Kidney (tissue), 22 donors: ENCODE measurements at places on chromosomes 2 and 18.
A peak's percentile ranks its signal among the peaks of the same experiment; 100 is the strongest.

- no peak overlapping the region for H3K27ac ChIP-seq
- no peak for DNase-seq
These were observed 44.1 kb upstream of the ACKR3 start for GRCh38 chr2:236525411-236525997.

DNA sequence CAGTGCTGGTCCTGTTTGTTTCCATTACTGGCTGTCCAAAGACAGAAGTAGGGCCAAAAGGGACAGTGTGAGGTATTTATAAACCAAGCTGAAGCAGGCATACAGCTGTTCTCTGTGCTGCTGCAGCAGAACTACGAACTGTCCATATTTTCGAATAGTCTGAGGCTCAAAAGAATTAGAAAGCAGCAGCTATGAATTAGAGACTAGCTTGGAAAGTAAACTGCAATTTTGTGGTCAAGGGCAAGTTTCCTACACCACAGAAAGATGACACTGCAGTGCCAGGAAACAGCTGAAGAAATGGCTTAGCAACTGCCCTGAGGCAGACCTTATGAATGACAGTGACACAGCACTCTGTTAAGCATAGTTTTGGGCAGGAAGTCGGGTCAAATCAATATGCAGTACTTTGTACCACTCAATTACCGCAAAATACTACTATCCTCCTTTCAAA lies 125.3 kb downstream of the TMEM131 start:
- H3K27ac ChIP-seq = no peak overlapping the region
- no peaks in the 10 kb centered on the region for H3K4me1 ChIP-seq
- no peaks in the 10 kb centered on the region for H3K27me3 ChIP-seq
- H3K36me3 ChIP-seq = no peaks in the 10 kb centered on the region

DNA sequence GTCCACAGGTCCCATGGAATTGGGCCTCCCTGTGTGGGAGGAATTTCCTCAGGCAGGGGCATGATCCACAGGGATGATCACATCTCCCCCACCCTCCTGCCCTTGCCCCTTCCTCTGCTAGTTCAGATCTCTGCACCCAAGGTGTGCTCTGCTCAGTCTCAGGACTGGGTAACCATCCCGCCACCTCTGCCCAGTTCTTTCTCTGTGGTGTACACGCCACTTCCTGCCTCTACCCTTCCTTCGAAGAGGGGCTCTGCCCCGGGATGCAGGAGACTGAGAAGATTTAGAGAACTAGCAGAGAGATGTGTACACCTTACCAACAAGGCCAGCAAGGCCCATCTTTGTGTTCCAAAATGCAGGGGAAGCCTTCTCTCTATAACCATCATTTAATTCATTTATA lies 160.4 kb downstream of the CELF4 start:
- no peaks in the 10 kb centered on the region for H3K36me3 ChIP-seq

DNA sequence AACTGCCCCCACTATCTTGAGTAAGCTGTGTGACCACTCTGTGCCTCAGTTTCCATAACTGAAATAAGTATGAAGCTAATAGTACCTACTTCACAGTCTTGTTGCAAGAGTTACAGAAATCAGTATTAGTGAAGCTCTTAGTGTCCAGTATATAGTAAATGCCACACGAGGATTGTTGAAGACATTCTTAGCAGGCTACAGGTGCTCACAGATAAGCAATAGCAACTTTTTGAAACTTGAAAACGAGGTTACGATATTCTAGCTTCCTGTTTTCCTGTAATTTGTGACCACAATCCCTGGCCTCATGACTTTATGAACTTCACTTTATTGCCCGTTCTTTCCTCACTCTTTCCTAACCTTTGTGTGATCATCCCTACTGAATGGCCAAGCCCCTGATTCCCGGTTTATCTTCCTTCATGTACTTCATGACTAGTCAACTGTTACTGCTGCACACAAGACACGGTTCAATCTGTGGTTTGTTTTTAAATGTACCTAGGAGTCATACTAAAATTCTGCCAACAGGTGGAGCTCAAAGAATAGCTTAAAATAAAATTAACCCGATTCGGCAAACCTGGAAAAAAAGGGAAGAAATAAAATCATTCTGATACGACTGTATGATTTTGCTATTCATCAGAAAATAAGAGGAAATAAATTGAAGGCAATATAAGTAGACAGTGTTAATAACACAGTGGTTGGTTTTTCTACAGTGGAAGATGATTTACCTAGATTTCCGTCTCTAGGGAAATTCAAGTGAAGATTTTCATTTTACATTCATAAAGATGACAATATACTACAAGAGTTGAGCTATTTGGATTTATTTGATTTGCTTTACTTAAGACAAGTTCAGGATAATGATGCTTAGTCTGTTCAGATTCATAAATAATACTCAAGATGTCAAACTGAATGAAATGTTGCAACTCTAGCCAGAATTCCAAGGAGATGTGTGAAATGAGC lies 38.1 kb upstream of the STAT1 start:
- no peak overlapping the region for H3K27ac ChIP-seq
- H3K36me3 ChIP-seq = no peaks in the 10 kb centered on the region
- H3K4me1 ChIP-seq = no peaks in the 10 kb centered on the region
- H3K27me3 ChIP-seq = no peaks in the 10 kb centered on the region

- no peak overlapping the region for H3K27ac ChIP-seq
- no peak for DNase-seq
- no peaks in the 10 kb centered on the region for H3K4me1 ChIP-seq
- H3K36me3 ChIP-seq = peaks cover 9% of the 10 kb centered on the region
- H3K4me3 ChIP-seq = no peak overlapping the region
These were observed 27.7 kb downstream of the SLC66A3 start for GRCh38 chr2:11182951-11183350.

GRCh38 chr2:234558642-234559041 lies 61.8 kb upstream of the ARL4C start:
- no peaks in the 10 kb centered on the region for H3K36me3 ChIP-seq
- H3K4me1 ChIP-seq = no peaks in the 10 kb centered on the region
- DNase-seq = peak; percentile 20
- no peak overlapping the region for H3K4me3 ChIP-seq
- H3K27me3 ChIP-seq = no peaks in the 10 kb centered on the region
- H3K27ac ChIP-seq = no peak overlapping the region

- H3K27me3 ChIP-seq = no peaks in the 10 kb centered on the region
- H3K4me3 ChIP-seq = no peak overlapping the region
- H3K36me3 ChIP-seq = no peaks in the 10 kb centered on the region
- H3K27ac ChIP-seq = no peak overlapping the region
- H3K4me1 ChIP-seq = no peaks in the 10 kb centered on the region
- no peak for DNase-seq
These were observed 1849.9 kb upstream of the CELF4 start for GRCh38 chr18:39415471-39415870.

- no peak for DNase-seq
- no peak overlapping the region for H3K27ac ChIP-seq
- no peak overlapping the region for H3K4me3 ChIP-seq
- no peaks in the 10 kb centered on the region for H3K4me1 ChIP-seq
- no peaks in the 10 kb centered on the region for H3K27me3 ChIP-seq
These were observed 16.2 kb downstream of the AFF3 start for GRCh38 chr2:100126201-100126600.

DNA sequence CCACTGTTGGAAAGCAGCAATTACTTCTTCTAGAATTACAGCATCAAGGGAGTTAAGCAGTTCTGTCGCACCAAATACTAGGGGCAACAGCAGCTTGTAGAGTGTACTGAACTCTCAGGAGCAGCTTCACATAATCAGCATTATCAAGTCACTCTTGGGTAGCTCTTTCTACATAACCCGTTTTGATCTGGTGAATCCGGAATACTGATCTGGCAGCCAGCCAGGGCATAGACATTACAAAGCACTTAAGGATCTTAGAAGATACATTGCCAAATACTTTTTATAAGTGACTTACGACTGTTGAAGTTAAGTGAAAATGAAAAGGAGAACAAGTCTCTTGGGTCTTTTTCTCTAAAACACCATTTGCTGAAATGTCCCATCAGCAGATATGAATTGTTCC lies 73.2 kb upstream of the NETO1 start:
- no peak for DNase-seq
- no peak overlapping the region for H3K4me3 ChIP-seq
- no peaks in the 10 kb centered on the region for H3K4me1 ChIP-seq

GRCh38 chr18:11114653-11115052 lies 34.7 kb downstream of the PIEZO2 start:
- no peak overlapping the region for H3K27ac ChIP-seq
- H3K36me3 ChIP-seq = no peaks in the 10 kb centered on the region
- DNase-seq = no peak
- no peaks in the 10 kb centered on the region for H3K27me3 ChIP-seq
- H3K4me3 ChIP-seq = no peak overlapping the region

GRCh38 chr18:9115984-9116383 lies 13.5 kb downstream of the NDUFV2 start:
- H3K4me1 ChIP-seq = peaks cover 7% of the 10 kb centered on the region
- peaks cover 2% of the 10 kb centered on the region for H3K36me3 ChIP-seq
- H3K4me3 ChIP-seq = no peak overlapping the region
- H3K27ac ChIP-seq = no peak overlapping the region
- DNase-seq = no peak
- no peaks in the 10 kb centered on the region for H3K27me3 ChIP-seq

DNA sequence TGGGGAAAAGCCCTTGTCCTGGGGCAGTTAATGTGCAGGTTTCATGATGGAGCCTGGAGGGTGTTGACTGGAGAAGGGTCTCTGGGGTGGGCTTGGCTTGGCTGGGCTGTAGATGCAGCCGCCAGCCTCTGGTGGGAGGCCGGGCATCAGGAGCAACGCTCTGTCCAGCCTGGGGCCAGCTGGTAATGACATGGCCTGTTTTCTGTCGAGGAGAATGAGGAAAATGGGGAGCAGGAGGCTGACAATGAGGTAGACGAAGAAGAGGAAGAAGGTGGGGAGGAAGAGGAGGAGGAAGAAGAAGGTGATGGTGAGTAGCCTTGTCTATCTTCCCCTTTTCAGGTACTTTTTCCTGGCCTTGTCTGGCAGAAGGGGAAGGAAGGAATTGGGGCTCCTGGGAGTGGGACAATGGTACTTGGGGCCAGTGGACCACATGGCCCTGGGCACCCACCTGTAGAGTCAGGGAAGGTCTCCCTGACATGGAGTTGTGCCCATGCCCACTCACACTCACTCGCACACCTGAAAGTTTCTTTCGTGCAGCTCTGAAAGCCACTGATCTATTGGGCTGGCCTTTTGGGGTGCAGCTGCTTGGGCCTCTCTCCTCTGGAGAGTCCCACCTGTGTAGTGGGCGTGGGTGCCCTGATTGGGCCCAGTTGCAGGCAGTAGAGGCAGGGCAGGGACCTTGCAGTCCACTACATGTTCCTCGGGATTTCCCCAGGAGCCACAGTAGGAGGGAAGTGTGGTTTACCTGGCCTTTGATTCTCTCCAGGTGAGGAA lies 3.5 kb downstream of the PTMA start:
- H3K27ac ChIP-seq = peak overlapping the region; percentile 82
- H3K36me3 ChIP-seq = peaks cover 8% of the 10 kb centered on the region
- DNase-seq = peak; percentile 62
- H3K27me3 ChIP-seq = no peaks in the 10 kb centered on the region
- peaks cover 20% of the 10 kb centered on the region for H3K4me1 ChIP-seq
